Activated CD8-positive, alpha-beta memory T cell treated with anti-CD3 and anti-CD28 coated beads, Interleukin-2, amount 50 U/mL, for 4 hours (primary cell): ENCODE measurements at places on chromosomes 6 and 20.

GRCh38 chr20:25275813-25276532, 28.1 kb downstream of the PYGB start:
- DNase-seq: peak; percentile 8

GRCh38 chr20:8043687-8044282, 24.2 kb upstream of the TMX4 start:
- no peak for DNase-seq

DNA sequence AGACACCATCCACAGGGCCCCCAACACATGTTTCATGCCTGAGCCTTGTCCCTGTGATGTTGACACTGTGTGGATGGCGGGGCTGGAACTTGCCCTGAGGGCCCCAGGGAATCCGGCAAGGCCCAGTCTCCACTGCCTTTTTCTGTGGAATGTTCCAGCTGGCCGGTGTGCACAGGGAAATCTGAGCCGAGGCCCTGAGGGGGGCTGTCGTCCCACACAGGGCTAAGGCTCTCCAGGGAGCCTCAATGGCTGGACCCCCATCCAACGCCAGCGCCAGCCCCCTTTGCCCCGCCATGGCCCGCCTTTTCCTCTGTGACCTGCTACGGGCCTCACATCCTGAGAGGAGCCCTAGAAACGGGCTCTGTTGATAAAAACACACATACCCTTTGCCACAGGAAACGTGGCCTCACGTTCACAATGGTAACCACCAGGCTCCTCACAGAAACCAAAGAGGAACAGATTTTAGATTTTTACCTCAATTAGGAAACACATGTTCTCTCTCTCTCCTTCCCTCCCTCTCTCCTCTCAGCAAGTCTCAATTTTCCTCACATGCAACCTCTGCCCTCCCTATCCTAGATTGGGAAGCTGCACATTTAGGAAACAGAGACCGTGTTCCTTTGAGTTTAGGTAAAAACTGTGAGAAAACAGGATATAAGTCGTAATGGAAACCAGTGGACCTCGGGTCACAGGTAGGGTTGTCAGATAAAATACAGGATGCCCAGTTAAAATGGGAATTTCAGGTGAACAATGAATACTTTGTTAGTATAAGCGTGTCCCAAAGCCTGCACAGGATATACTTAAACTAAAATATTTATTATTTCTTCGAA, 13.7 kb upstream of the ZNF831 start:
- DNase-seq: peak; percentile 56

GRCh38 chr20:63106765-63107448, 100.1 kb upstream of the BHLHE23 start:
- DNase-seq: no peak

- DNase-seq: no peak
These were observed 56.6 kb upstream of the CLDN20 start for GRCh38 chr6:155207223-155207622.

GRCh38 chr20:58693226-58694006, 816 bp downstream of the NPEPL1 start:
- DNase-seq: no peak

DNA sequence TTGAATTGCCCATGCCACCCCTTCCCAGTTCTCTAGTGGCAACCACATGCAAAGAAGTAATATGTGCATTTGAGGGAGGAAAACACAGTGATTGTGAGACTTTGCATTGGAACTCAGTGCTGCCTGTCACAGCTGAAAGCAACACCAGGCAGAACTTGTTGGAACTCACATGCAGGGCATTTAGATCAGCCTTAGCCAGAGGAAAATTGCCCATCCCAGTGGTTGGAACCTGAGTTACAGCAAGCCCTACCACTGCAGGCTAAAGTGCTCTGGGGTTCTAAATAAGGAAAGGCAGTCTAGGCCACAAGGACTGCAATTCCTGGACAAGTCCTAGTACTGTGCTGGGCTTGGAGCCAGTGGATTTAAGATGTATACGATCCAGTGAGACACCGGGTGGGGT, 245.3 kb upstream of the UFL1 start:
- no peak for DNase-seq

DNA sequence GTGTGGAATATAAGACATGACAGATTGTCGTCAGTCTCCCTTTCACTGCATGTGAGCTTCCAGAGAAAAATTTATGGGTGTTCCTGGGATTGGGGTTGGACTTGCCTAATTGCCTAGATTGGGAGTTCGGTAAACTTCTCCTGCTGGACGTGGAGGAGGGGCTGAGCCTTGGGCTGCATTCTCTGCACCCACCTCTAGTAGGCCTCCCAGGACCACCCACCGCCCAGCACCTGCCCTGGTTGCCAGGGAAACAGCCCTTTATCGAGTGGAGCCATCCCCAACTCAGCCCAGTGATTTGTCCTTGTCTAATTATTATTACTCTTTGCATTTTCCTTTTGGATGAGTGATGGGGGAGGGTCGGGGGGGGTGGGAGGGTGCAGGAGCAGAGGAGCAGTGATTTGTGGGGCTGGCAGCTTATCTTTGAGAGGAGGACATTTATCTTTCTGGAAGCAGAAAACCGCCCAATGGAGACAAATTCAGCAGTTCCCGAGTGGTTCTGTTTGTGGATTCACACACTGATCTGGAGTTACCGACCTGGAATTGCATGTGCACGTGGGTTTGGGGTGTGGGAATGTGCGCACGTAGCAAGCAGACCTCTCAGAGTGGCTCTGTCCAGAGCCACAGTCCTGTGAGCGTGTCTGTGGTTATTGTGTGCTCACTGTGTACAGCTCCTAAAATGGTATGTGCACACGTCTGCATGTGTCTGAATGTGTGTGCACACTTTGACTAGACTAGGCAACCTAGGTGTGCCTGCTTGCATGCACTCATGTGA, 104.5 kb downstream of the DHX35 start:
- no peak for DNase-seq

GRCh38 chr6:13180538-13180937, 147.8 kb downstream of the TBC1D7 start:
- DNase-seq: no peak

DNA sequence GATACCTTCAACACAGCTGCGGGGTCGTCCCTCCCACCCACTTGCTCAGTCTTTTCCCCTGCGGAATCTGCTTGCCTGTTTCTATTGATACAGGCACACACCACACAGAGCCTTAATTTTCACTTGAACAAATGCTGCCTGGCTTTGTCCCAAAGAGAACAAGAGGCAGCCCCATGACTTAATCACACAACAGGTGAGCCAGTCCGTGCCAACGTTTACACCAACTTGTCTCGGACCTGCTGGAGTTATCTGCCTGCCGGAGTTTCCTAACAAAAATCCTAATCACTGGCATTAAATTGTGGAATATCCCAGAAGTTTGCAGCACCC, 186.8 kb upstream of the RREB1 start:
- no peak for DNase-seq

GRCh38 chr6:170224694-170225660, 65.9 kb downstream of the DLL1 start:
- DNase-seq: peak; percentile 12

- no peak for DNase-seq
These were observed 19.0 kb upstream of the SERINC3 start for GRCh38 chr20:44540834-44541233.

DNA sequence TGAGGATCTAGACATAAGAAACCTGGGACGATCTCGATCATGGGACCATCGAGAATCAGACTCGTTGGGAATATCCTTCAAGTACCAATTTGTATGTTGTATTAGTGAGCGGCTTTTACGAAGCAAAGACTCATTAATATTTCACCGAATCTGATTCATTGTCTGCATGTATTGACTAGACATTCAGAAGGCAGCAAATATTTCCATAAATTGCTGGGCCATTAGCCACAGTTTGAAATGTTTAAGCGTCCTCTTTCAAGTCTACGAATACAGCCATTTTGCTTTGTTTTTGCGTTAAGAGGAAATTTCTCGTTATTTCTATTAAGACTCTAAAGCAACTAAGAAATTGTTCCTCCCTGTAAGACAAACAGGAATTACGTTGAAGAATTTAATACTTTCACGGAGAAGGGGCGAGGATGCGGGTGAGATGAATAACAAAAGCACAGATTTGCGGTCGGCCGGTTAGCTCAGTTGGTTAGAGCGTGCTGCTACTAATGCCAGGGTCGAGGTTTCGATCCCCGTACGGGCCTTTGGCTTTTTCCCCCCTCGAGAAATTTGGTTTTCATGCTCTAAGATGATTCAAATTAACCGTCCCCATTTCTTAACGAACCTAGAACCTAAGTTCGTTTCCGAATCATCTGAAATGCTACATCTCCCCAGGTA, 18.5 kb downstream of the POM121L2 start:
- no peak for DNase-seq

GRCh38 chr6:28134015-28134414, 7.7 kb upstream of the ZKSCAN8 start:
- DNase-seq: peak; percentile 23

DNA sequence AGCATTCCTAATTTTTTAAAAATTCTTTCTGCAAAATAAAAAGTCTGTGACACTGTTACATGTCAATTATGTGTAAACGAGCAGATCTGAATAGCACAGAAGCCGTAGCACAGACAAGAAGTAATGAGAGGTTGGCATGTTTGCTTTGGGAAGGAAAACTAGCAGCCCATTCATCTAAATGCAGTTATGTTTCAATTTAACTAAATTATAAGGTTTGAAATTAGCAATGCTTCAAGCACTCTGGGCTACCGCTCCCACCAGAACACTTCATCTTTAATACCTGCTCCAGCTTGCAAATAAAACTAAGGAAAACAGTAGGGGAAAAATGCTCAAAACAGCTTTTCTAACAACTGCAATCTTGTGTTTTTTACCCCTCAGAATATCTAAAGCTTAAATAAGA, 73.9 kb downstream of the PTPRK start:
- DNase-seq: no peak

- DNase-seq: no peak
These were observed 3.9 kb upstream of the MRPS10 start for GRCh38 chr6:42221546-42221945.

DNA sequence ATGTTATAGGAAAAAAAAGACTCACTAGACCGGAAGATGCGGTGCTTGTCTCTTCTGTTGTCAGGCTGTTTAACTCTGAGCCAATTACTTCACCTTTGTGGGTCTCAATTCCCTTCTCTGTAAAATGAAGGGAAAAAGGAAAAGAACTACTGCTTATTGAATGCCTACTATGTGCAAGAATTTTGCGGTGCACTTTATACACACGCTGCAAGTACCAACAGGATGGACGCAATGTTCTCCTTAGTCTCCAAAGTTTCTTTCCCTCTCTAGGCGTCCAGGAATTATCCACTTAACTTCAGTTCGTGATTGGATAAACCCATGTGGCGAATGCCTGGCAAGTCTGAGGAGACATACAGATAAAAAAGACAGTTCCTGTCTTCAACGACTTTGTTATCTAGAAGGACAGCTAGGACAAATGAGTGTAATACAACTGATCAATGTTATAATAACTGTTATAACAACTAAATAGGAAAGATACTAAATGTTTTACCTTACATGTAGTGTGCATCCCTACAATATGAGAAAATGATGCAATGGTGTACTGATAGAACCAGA, 69.0 kb upstream of the JARID2 start:
- DNase-seq: no peak

GRCh38 chr6:128605961-128606360, 85.6 kb upstream of the PTPRK start:
- no peak for DNase-seq

DNA sequence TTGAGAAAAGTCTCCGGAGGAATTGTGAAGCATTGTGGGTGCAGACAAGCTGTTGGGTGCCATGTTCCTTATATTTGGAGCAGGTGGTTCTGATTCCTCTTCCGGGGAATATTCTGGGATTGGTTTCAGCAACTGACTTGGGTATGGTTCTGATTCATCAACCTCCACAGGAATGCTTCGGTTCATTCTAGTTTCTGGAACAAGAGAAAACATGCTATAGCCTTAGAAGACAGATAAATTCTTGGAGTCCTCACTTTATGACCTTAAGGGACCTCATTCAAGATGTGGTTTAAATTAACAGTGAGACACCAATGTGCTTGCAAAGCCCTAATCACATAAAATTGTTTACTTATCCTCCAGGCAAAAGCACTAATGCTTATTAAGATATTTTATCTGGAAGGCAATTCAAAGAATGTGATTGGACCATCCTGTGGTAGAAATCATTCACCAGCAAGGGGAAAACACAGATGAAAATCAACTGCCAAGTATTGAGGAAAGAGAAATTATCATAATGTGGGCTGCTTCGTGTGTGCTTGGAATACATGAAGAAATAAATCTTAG, 13.7 kb downstream of the TRAF3IP2 start:
- no peak for DNase-seq

DNA sequence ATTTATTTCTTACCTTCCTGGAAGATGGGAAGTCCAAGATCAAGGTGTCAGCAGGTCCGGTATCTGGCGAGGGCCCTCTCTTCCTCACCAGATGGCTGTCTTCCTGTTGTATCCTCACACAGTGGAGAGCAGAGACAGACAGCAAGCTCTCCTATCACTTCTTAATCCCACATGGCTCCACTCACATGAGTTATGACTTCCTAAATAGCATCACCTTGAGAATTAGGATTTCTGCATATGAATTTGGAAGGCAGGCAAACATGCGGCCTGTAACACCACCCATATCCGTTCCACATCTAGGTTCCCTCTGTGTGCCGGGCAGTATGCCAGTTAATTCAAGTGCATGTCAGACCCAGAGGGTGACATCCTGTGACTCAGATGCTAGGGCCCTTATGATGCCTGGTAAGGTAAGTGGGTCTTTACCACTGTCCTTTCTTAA, 2.1 kb downstream of the RAET1E start:
- peak; percentile 32 for DNase-seq

DNA sequence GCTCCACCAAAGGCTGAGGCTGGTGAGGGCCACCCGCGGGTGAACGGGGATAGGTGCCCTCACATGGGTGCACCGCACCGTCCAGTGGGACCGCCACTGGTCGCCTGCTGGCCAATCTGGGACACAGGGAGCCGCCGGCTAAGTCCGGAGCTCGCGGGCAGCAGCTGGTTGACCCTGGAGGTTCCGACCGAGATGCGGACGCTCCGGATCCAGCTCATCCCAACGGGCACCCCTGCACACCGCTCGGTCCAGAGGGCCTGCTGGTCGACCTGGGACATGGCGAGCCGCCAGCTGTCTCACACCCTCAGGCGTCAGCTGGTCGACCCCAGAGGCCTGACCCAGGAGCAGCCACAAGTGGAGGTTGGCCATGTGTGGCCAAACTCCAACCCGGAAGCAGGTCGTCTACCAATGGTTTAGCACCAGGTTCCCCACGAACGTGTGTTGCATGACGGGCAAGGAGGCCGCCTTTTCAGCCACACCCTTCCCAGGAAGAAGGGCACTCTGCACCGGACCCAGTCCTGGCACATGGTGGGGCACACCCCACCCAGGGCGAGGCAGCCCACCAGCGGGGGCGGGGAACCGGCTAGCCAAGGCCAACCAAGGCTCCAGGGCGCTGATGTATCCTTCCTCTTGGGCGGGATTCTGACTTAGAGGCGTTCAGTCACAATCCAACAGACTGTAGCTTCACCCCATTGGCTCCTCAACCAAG, 746.0 kb upstream of the DEFB115 start:
- no peak for DNase-seq

GRCh38 chr6:56806368-56806767, 148.5 kb upstream of the BEND6 start:
- DNase-seq: no peak

GRCh38 chr6:65191471-65191870, 515.6 kb downstream of the EYS start:
- no peak for DNase-seq

- no peak for DNase-seq
These were observed 161.3 kb downstream of the PKHD1 start for GRCh38 chr6:51926125-51926524.
